ENCODE measurements at places on chromosomes 7 and 10. TPM values are rescaled to one million over a fixed set of nuclear protein-coding genes. Genes with fewer than 3 reads are reported as not detected.
A peak's percentile ranks its signal among the peaks of the same experiment; 100 is the strongest.

DNA sequence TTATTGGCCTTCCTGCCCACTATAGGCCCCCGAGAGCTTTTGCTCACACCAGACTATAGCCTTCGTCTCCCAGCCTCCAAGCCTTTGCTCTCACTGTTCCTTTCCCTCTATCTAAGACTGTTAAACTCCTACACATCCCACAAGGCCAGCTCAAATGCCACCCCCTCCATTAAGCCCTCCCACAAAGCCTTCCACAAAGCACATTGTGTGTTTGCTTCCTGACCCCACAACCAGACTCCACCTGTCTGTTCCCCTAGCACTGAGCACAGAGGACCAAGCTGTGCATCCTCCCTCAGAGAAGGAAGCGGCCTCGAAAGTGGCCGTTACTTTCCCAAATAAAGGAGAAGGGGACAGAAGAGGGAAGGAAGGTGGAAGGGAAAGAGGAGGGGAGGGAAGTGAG is 1.3 kb downstream of the LOXL4 start:
- DNase-seq: no peak
- H3K4me3 ChIP-seq: no peak overlapping the region
- H3K36me3 ChIP-seq: no peaks in the 10 kb centered on the region
- peak overlapping the region; percentile 45 for H3K27ac ChIP-seq

DNA sequence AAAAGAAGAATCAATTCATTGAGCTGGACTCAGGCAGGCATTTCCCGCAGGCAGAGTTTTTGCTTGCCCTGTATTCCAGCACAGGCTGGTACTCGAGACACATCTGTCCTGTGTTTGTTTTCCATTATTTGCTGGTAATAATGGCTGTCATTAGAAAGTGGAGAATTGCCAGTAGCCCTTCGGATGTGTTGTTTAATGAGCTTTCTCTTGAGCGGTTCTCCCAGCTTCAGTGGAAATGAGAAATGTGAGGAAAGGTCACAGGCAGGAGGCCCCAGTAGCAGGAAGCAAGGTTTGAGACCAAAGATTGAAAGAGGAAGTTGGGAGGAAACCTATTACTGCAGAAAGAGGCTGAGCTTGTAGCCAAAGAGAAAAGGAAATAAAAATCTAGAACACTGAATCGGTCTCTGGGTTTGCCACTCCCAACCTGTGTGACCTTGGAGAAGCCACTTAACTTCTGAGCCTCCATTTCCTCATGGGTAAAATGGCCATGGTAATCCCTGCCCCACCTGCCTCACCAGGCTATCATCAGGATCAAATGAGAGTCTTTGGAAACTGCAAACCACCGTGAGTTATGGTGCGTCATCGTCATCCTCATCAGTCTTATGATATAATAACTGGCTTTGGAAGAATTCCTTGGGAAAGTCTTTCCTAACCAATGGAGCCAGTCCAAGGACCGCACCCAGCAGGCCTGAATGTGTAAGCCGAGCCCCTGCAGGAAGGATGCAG is 67.7 kb downstream of the TACR2 start:
- H3K27ac ChIP-seq: peak overlapping the region; percentile 59
- DNase-seq: peak; percentile 68
- H3K36me3 ChIP-seq: no peaks in the 10 kb centered on the region
- peaks cover 42% of the 10 kb centered on the region for H3K4me1 ChIP-seq

GRCh38 chr7:118142012-118142411 is 42.0 kb upstream of the LSM8 start:
- DNase-seq: no peak
- no peak overlapping the region for H3K27ac ChIP-seq
- no peak overlapping the region for H3K4me3 ChIP-seq
- no peaks in the 10 kb centered on the region for H3K27me3 ChIP-seq

DNA sequence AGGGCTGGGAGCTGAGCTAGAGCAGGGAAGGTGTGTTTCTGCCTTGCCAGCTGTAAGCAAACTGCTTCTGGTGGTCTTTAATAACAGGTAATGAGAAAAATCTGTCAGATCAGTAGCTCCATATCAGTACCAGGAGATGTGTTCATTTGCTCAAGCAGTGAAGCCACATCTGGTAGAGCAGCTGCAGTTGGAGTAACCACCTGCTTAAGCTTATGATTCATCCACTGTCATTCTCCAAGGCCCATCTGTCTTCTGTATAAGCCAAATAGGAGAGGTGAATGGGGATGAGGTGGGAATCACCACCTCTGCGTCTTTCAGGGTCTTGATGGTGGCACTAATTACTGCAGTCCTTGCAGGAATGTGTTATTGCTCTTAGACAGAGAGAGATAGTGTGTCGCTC is 18.4 kb upstream of the COBL start:
- no peak for DNase-seq
- H3K4me3 ChIP-seq: no peak overlapping the region
- no peaks in the 10 kb centered on the region for H3K36me3 ChIP-seq
- H3K4me1 ChIP-seq: no peaks in the 10 kb centered on the region

- no peaks in the 10 kb centered on the region for H3K36me3 ChIP-seq
- no peak overlapping the region for H3K4me3 ChIP-seq
- no peak for DNase-seq
- no peaks in the 10 kb centered on the region for H3K4me1 ChIP-seq
Observed at GRCh38 chr7:18894155-18894554, 223.3 kb downstream of the TWIST1 start.

DNA sequence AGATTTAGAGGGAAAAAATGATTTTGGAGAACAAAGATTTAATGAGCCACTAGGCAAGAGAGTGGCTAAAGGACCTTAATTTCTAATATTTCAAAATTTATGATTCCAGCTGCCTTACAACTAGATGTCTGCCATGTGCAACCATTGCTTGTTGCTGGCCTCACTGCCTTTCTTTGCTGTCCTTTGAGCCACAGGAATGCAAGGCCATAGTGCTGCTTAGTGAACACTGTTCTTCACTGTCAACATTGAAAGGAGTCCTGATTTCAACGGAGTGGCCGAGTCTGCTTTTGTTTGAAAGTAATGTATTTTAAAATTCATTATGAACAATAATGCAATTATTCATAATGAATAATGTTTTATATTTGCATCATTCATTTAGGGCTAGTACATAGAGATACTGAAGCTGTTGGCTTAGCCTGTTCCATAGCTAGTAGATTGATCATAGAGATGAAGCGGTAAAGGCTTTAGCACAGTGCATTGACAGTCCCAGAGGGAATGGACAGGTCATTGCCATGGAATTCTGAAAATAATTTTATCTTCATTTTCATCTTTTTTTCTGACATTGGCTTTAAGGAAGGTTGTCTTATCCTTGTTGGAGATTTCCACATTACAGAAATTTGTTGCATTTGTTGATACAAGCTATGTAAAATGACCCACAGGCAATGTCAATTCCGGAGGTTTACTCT is 544.1 kb downstream of the AUTS2 start:
- no peaks in the 10 kb centered on the region for H3K36me3 ChIP-seq
- no peak for DNase-seq
- no peak overlapping the region for H3K27ac ChIP-seq
- no peaks in the 10 kb centered on the region for H3K4me1 ChIP-seq

DNA sequence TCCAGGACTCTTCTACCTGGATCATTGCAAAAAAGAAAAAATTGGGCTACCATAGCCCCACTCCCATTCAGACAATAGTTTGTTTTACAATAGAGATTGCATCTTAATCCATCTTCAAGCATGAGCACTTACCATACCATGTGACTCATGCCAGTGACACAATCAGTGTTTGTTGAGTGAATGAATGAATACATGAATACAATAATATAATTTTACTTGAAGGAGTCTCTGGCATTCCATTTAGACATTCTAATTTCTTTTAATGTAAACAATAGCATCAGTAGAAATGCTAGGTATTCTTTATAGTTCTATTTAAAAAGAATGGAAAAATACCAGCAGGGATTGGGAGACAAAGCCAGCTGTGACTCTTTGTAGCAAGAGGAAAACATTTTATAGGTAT is 141.6 kb upstream of the AKR1E2 start:
- H3K27ac ChIP-seq: no peak overlapping the region
- no peaks in the 10 kb centered on the region for H3K36me3 ChIP-seq
- H3K4me1 ChIP-seq: peaks cover 26% of the 10 kb centered on the region
- H3K27me3 ChIP-seq: no peaks in the 10 kb centered on the region
- no peak for DNase-seq

DNA sequence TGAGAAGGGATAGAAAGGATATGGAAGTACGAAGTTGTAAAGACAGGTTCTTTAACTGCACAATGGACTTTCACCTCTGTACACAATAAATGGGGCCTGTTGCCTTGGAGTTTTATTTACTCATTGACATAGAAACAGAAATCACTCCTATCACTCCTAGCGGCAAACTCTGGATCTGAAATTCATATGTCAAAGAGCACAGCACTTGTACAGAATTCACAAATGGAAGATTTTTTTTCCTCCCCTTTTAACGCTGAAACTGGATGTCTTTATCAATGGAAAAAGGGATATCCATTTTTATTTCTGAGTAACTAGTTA is 18.2 kb downstream of the NT5C3A start:
- no peak overlapping the region for H3K4me3 ChIP-seq
- H3K36me3 ChIP-seq: no peaks in the 10 kb centered on the region
- no peaks in the 10 kb centered on the region for H3K27me3 ChIP-seq
- H3K27ac ChIP-seq: peak overlapping the region; percentile 91

GRCh38 chr10:43123361-43124093 is 14.7 kb upstream of the CSGALNACT2 start:
- H3K36me3 ChIP-seq: no peaks in the 10 kb centered on the region
- no peak for DNase-seq
- H3K4me1 ChIP-seq: no peaks in the 10 kb centered on the region
- no peak overlapping the region for H3K4me3 ChIP-seq

CD36 gene
- total RNA-seq: 346 TPM

PPP1R3C gene
- total RNA-seq: 45.9 TPM

NPC1L1 gene
- total RNA-seq: 0.07 TPM

FAM241B gene
- total RNA-seq: 2.5 TPM

CLCN1 gene
- total RNA-seq: 1.5 TPM

C10orf67 gene
- 0.09 TPM for total RNA-seq

All from gastrocnemius medialis (tissue), 4 donors.